ENCODE measurements at places on chromosomes 2 and 18.

DNA sequence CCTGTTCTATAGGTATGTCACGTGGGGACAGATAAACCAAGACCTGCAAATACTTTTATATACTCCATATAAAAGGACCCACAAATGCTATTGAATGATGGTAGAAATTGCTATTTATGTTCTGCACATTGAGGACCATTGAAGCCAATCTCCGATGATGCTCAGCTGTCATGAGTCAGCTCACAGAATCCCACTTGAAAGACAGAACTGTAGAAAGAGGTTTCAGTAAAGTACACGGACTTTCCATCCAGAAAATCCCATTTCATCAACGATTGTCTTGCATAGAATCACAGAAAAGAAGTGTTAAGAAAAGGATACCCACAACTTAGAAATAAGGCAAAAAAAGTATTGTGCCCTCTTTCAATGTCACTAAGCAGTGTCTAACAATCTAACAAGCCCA, 169.0 kb upstream of the COPS8 start:
- no peak for DNase-seq

DNA sequence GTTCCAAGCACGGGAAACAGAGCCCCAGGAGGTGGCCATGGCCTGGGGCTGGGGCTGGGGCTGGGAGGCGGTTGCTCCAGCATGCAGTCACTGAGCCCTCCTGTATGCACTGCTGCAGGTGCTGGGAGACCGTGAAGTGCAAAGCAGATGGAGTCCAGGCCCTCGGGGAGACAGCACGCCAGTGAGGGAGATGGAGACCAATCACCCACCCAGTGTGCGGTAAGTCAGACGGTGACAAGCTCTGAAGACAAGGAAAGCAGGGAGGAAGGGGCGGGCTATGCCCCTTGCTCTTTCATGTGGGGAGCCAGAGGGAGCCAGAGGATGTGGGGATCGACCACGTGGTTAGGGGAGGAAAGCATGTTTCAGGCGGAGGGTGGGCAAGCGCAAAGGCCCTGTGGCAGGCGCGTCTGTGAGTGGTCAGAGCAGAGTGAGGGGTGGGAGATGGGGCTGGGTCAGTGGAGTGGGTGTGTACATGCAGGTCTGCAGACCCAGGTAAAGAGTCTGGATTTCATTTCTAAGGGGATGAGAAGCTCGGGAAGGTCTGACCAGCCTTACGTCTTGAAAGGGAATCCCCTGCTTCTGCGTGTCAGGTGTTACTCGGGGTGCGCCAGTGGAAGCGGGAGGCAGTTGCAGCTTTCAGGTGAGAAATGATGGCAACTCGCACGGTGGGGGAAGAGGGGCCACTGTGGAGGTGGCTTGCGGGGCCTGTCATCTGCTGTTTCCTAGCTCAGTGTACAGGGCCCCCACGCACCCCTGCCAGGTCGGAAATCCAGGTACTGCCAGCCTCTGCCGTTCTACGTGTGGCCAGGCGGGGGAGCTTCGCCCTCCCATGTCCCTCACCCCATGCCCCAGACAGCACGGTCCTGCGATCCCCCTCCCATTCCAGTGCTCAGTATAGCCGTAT, 19.4 kb downstream of the RRM2 start:
- peak; percentile 36 for DNase-seq

DNA sequence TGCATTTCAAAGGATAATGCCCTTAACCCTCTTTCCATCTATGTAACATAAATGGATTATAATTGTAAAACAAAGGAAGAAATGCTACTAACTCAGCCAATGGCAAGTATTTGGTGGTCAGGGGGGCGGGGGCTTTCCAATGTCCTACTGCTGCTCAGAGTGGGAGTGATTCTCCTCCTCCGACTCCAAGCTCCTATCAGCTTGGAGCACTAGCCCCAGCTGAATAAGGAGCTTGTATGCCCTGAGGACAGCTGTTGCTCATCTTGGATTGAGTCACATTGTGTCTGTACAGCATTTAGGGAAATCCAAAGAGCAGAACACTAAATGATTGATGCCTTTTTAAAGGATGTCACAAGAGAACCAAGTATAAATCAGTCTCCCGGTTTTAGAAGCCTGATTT, 105.6 kb upstream of the ZNF521 start:
- DNase-seq = peak; percentile 13

DNA sequence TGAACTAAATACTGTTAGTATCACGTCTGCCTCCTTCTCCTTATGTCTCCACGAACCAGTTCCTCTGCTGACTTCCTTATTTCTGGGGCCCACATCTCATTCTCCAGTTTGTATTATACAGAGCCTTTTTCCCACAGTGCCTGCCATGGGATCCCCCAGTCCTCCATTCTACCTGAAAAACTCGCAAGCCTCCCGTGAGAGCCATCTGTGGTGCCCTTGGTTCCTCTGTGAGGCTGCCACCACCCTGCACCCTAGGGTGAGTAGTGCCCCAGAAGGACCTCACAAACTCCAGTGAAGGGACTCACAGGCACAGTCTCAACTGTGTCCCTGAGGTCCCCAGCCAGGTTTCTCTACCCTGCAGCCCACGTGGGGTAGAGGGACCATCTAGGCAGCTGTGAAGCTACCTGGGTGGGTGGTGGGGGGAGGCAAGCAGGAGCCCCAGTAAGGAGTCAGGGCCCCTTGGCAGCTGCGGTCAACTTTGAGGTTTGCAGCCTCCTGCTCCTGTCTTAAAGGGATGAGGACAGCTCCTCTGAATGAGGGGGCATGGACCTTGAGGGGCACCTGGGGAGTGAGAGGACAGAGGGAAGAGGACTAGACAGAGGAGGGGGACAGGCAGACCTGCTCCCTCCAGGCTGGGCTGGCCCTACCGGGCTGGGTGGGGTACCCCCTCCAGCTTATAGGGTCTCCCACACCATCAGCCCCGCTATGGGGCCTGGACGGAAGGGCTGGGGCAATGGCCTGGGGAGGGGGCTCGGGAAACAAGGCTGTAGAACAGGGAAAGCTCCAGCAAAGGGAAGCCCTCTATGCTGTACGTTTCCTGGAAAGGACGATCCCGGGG, 1.0 kb downstream of the PSTPIP2 start:
- no peak for DNase-seq

- no peak for DNase-seq
Observed at GRCh38 chr2:50648041-50648700, 383.8 kb downstream of the NRXN1 start.

- no peak for DNase-seq
Observed at GRCh38 chr2:222673883-222674282, 2.4 kb downstream of the MOGAT1 start.

DNA sequence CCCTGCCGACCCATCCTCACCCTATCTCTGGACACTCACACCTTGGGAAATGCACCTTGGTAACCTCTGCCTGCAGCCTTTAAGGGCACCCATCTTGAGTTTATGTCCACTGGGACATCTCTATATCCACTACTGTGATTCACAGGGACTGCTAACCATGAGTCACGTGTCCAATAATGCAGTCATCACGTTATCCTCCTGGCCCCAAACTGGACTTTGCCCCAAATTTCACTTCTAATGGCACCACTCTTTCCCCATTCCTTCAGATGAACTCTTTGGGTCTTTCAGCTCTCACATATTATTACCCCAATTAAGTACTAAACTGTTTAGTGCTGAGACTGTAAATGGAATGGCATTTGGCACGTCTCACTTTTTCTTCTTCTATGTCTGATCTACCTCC, 71.2 kb upstream of the TMEM200C start:
- DNase-seq = no peak

DNA sequence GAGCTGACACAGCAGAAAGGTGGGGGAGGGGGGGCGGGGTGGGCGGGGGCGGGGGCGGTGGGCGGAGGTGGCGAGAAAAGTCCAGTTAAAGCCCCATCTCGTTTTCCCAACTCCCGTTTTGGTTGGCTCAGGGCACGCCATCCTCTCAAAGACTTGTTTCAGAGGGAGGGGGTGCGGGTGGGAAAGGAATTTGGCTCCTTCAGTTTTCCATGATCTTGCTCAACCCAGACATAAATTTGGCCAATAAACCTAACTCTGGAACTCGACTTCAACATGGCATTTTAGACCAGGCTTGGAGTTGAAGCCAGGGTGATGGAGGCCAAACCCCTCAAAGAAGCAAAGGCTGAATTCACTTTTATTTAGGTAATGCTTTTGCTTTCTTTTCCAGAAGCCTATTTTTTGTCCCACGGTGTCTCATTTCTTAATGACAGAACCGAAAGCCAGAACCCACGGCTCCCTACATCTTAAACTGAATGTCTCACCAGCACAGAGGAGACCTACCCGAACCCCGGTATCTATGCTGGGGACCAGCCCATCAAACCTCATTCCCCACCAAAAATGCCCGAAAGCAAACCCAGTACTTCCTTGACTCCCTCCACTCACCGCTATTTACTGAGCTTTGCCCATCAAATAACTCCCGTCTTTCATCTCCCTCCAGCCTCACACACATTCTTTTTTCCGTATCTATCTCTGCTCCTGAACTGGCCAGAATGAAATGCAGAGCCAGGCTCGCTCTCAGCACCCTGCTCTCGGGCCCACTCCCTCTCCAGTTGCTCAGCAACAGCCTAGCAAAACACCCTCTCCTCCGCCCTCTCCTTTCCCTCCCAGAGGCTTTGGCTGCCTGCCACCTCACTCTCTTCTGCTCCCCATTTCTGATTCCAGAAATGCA, 4.3 kb downstream of the IGFBP5 start:
- DNase-seq = peak; percentile 85

DNA sequence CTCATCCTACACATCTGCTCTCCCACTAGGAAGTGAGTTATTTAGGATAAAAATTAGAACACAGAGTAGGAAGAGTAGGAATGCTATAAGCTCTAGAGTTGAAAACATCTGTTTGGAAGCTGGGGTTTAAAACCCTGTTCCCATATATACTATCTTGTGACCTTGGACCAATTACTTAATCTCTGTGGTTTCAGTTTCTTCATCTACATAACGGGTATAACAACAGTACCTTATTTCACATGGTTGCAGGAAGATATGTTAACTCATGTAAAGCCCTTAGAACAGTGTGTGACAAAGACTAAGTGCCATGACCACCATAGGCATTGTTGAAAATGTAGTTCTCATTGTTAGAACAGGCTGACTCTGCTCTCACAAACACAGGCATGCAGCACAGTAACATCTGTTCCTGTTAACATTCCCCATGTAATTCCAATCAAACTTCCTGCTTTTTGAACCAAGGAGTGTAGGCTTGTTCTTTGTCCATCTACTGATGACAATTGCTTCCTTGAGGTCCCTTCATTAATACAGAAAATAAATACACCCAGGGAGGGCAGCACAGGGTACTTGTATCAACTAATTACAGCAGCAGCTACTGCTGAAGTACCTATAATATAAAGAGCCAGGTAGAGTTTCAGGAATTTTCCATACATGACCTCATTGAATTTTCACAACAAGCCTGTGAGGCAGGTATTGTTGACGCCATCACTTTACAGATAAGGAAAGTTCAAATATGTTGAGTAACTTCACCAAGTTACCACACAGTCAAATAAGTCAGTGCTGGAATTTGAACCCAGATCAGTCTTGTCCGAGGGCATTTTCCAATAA, 204.2 kb downstream of the L3MBTL4 start:
- no peak for DNase-seq

DNA sequence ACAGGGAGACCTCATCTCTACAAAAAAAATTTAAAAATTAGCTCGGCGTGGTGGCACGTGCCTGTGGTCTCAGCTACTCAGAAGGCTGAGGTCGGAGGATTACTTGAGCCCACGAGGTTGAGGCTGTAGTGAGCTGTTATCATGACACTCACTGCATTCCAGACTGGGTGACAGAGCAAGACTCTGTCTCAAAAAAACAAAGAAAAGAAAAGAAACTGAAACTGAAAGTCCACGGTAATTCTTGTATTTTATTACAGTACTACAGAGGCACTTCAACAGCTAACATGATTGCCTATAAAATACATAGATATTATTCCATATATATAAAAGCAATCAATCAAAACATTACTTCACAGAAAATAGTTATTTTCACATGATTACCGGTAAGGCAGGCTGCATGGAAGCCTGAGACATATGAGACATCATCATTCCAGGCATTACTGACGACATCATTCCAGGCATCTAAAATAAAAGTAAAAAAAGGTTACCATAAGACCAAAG, 23.1 kb downstream of the PRPF40A start:
- peak; percentile 75 for DNase-seq

DNA sequence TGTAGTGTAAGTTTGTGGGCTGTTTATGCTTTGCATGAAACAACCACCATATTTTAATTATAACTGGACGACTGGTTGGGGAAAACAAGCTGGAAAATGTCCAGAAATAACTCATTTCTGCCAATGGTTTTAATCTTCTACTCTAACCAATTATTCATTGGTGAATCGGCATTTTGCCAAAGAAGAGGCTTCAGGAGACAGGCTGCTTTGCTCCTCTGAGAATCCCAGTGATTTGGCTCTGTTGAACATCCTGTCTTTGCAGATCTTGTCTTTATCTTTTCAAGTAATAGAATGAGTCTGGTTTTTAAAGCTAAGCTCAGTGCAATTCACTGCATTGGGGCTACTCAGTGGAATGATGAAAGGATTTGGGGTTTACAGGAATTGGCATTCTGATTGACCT, 109.6 kb downstream of the APOB start:
- no peak for DNase-seq

DNA sequence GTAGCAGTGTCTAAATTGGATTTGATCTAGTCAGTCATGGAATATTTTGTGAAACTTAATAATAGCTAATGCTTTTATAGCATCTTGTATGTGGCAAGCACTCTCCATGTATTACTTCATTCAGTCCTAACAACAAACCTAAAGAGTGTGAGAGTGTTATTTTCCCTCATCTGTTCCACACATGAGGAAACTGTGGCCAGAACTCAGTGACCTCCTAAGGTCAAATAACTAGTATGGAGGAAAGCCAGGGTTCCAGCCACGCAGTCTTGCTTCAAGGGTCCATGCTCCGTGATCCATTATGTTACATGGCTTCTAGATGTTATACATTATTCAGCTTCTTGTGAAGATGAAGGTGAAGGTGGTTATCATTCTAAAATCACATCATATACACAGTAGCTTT, 45.5 kb downstream of the TWSG1 start:
- peak; percentile 63 for DNase-seq

- DNase-seq = no peak
Observed at GRCh38 chr2:3659447-3660432, 1.7 kb downstream of the ALLC start.

DNA sequence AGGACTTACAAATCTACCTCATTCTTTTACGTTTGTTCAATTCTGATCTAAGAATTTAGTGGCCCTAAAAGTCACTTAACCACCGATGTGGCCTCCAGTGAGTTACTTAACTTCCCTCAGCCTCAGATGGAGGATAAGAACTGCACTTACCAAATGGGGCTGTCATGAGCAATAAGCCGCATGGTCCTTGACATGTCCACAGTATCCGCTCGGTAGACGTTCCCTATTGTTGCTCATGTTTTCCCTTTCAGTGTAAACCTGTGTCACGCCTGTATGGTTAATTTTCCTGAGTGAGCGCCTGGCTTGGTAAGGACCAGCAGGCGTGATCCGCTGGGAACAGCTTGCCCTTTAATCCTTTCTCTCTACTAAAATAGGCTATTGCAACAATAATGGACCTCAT, 20.3 kb downstream of the SEC11C start:
- no peak for DNase-seq

GRCh38 chr18:76013057-76013456, 482.0 kb downstream of the ZNF516 start:
- no peak for DNase-seq

DNA sequence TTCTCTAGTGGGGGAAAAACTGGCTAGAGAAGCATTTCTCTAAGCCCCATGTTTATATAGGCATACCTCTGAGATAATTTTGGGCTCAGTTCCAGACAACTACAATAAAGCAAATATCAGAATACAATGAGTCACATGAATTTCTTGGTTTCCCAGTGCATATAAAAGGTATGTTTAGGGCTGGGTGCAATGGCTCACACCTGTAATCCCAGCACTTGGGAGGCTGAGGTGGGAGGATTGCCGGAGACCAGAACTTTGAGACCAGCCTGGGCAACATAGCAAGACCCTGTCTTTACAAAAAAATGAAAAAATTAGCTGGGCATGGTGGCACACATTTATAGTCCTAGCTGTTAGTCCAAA, 22.2 kb downstream of the TSN start:
- peak; percentile 17 for DNase-seq
